SK-N-SH treated with all-trans-retinoic acid at 6 μM for 48 hours (cell line): ENCODE measurements at places on chromosomes 7 and 10.

DNA sequence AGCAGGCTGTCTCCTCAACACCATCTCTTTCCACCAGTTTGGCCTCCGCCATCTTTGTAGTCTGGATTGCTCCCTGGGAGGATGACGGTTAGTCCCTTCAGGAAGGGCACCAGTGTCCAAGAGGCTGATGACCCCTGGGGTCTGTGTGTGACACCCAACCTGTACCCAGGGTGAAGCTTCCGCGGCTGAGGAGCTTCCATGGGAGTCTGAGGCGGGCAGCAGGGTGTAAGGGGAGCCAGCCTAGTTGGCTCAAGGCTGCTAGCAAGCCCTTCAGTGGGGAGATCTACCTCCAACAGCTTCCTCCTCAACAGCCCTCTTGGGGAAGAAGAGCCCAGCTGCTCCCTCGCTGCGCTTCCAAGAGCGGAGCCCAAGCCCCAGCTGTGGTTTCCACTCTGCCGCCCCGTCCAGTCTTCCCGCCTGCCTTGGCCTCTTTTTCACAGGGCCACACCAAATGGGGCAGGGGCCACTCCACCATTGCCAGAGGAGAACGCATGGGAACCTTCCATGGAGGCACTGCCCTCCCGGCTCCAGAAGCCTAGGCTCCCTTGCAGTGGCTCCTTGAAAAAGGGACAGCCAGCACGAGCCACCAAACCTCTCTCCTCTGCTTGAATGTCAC is 57.4 kb downstream of the TMEM209 start:
- no peak for ATAC-seq

- no peak for ATAC-seq
Observed at GRCh38 chr10:85615556-85615955, 751.0 kb downstream of the GRID1 start.

- ATAC-seq: no peak
Observed at GRCh38 chr10:128812000-128812399, 655.0 kb upstream of the MGMT start.

- no peak for ATAC-seq
Observed at GRCh38 chr7:158285383-158285770, 302.2 kb downstream of the PTPRN2 start.

DNA sequence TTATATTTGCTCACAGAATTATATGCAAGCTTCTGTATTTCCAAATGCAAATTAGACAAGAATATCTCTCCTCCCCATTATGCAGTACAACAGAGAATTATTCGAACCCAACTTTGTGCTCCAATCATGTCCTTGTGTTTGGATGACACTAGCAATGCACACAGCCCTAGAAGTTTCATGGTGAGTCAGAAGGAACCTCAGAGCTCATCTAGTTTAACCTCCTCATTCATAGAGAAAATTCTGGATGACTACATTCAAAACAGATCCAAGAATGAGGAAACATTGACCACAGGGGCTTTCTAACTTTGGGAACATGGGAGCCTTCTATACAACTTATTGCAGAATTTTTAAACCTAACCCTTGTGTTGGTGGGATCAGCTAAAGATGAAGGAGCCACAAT is 12.8 kb upstream of the ARID5B start:
- no peak for ATAC-seq

DNA sequence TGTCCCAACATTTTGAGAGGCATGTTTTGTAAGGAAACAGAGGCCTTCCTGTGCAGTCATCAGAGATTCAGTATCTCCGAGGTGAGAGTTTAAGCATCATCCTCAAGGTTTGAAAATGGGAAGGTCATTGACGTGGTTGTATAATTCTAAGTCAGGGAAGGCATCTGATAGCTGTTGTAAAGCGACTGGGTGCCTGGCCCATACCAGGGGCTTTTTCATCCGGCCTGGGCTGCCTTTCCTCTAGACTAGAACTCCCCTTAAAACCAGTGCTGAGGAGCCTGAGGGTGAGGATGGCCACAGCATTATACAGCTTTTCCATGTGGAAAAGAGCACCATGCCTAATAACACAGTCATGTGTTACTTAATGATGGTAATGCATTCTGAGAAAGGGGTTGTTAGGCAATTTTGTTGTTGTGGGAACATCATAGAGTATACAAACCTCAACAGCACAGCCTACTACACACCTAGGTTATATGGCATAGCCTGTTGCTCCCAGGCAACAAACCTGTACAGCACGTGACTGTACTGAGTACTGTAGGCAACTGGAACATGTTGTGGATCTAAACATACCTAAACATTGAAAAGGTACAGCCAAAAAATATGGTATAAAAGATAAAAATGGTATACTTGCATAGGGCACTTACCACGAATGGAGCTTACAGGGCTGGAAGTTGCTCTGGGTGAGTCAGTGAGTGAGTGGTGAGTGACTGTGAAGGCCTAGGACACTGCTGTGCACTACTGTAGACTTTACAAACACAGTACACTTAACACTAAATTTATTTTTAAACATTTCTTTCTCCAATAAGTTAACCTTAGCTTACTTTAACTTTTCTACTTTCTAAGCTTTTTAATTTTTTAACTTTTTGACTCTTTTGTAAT is 13.5 kb upstream of the CACUL1 start:
- peak; percentile 21; the same call in 1 of the 3 replicates for ATAC-seq

- peak; percentile 87 for ATAC-seq
Observed at GRCh38 chr10:31261511-31262311, 57.3 kb upstream of the ZEB1 start.

- ATAC-seq: peak; percentile 12
Observed at GRCh38 chr7:148803094-148803493, 81.0 kb downstream of the EZH2 start.

DNA sequence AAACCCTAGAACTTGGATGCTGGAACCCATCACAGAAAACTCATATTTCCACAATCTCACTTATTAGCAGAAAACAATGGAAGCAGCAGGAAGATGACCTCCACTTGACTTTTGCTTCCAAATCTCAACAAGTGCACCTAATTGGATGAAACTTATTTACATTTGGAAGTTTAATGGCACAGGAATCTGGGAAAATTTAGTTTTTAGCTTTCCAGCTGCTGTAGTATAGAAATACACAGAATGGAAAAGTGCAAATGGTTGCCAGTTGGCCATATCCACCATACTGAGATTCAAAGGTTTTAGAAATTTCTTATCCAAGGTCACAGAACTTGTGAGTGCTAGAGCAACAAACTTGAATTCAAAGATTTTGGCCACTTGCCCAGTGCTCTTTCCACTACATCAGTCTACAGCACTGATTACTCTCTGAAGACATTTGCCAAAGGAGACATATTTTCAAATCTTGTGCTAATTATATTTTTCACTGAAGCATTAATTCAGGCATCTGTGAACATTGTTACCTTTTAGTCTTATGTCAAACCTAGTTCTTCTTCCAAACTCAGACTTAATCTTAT is 9.3 kb upstream of the AHR start:
- ATAC-seq: no peak

DNA sequence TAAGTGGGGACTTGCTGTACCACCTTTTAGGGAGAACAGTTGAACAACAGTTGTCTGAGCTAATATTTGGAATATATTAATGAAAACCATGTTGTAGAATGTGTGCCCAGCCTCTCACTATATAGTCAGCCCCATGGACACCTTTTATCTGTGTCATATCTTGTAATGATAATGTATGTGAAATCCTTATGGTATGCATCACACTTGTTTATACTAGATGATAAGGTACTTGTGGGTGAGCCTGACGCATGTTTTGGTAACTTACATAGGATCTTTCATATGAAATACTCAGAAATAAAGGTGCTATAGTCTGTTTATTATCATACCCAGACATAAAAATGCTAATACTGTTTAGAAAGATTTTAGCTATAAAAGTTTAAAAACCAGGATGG is 32.8 kb downstream of the CAMK1D start:
- no peak for ATAC-seq

GRCh38 chr7:46486256-46487206 is 565.5 kb upstream of the IGFBP3 start:
- peak; percentile 67 for ATAC-seq

DNA sequence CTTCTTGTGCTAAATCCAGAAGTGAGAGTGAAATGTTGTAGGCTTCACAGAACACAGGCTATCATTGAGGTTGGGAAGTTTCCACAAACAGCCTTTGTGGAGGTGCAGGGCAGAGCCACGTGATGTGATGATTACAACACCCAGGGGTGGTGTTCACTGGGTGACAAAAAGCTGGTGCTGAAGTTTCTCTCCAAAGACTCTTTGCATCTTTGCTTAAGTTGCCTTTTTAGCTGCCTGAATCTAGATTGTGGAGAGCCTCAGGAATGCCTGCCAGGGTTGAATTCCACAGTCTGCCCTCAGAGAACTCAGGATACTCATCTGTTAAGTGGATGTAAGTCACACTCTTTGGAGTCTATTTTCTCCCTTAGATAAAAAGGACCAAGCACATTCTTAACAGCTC is 56.3 kb downstream of the PLXNA4 start:
- no peak for ATAC-seq

DNA sequence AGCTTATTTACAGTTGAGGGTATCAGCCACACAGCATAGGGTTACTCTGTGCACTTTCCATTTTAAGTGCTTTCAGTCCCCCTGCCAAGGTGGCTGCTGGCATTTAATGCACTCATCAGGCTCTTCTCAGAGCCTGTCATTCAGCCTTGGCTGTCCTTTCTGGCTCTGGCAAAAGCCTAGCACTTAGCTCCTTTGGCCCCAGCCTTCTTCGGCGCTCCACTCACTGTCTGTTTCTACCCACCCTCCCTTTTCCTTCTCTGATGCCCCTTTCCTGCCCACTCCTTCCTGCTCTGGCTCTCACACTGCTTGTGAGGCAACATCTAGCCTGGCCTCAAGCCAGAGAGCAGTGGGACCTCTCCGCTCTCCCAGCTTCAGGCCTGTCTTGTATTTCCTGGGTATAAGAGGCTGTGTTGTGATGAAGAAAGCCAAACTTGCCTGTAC is 60.2 kb downstream of the WIPF3 start:
- peak; percentile 57 for ATAC-seq

GRCh38 chr7:90726623-90727022 is 130.5 kb downstream of the CDK14 start:
- 0 out of 3 replicates have a peak, but pooled peaks have one; percentile 36 for ATAC-seq

GRCh38 chr10:133245439-133246235 is 8.0 kb downstream of the VENTX start:
- no peak for ATAC-seq

DNA sequence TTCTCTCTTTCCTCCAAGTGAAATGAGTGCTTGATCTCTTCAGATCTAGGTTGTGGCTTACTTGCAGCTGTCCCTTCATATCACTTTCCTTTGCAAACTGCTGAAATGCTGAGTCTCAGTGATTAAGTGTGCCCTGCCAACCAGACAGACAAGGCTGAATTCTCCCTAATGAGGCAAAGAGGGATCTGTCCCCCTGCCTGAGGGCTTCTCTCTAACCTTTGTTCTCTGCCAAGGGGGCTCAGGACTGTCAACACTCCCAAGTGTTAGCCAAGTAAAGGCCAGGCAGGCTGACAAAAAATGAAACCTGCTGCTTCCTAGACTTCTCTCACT is at the start of gene MSS51:
TSS of gene MSS51 (minus strand) at position 24 of the 330 bp plus-strand sequence. CDS start 5,277 bp downstream, outside the sequence.
- ATAC-seq: no peak

DNA sequence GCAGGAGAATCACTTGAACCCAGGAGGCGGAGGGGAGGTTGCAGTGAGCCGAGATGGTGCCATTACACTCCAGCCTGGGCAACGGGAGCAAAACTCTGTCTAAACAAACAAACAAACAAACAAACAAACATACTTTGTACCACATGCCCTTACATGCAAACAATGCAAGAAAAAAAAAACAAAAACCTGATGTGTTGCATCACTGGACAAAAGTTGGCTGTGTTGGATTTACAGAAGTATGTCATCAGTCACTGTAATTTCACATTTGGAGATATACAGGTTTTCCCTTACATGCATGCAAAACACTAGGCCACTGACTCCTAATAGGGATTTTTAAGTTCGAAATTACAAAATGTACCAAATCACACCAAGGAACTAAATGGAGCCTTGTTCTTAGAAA is 138.5 kb downstream of the SRPK2 start:
- ATAC-seq: no peak

- ATAC-seq: peak; percentile 88
Observed at GRCh38 chr10:17665747-17666146, 21.8 kb downstream of the STAM start.

- peak; percentile 44; the same call in 2 of the 3 replicates for ATAC-seq
Observed at GRCh38 chr7:12610899-12611298, 40.4 kb downstream of the SCIN start.

DNA sequence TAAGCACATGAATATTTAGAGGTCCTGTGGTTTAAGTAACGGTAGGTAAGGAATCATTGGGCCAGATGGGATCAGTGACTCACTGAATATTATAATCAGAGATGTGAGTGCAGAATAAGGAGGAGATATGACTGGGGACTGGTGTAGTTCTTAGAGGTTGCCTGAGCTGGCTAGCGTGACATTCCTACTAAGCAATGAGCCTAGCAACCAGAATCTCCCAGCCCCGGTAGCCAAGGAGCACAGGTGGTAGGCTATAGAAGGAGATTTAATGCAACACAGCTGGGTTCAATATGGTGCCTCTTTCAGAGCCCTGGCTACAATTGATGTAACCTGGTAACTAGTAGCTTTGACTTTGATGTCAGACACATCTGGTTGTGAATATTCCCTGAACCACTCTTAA is 641.6 kb downstream of the AUTS2 start:
- ATAC-seq: no peak

DNA sequence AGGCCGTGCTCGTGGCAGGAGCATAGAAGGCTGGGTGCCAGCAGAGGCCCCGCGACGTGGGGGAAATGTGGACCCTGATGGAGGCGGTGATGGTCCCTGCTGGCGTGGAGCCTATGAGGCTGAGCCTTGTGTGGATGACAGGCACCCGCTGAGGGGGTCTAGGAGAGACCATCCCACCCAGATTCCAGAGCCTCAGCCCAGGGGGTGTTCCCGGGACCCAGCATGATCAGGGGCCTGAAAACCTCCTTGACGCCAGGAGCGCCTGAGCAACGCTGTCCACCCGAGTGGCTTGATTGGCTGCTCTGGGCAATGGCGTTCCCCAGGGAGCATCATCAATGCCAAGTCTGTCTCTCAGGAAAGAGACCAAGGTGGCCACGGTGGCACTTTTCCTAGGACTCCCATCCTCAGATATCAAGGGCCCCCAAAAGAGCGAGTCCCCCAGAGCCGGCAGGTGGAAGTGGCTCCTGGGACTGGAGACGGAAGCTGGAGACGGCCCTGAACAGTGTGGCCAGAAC is 61.1 kb downstream of the PWWP2B start:
- ATAC-seq: no peak

GRCh38 chr7:27128034-27128433 is 2.5 kb downstream of the HOXA4 start:
- ATAC-seq: no peak

- ATAC-seq: no peak
Observed at GRCh38 chr7:28330384-28331070, 81.8 kb upstream of the CREB5 start.
